Activated T-cell treated with anti-CD3 and anti-CD28 coated beads for 1 hour (primary cell): ENCODE measurements at places on chromosomes 16 and 17.

DNA sequence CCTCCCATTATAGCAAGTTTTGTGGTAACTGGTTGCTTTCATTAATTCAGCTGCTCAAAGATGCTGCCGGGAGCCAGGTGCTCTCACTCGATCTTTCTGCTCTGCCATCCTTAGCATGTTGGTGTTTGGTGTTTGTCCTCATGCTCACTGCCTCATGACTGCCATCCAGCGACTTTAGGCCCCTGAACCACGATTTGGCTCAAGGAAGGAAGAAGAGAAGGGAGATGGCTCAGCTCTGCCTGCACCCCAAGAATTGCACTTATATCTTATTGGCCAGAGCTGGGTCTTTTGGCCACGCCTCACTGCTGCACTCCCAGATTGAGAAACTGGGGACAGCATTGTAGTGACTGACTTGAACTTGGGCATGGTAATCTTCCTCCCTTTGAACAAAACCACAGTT is 52.7 kb downstream of the ARSG start:
- no peak for DNase-seq

DNA sequence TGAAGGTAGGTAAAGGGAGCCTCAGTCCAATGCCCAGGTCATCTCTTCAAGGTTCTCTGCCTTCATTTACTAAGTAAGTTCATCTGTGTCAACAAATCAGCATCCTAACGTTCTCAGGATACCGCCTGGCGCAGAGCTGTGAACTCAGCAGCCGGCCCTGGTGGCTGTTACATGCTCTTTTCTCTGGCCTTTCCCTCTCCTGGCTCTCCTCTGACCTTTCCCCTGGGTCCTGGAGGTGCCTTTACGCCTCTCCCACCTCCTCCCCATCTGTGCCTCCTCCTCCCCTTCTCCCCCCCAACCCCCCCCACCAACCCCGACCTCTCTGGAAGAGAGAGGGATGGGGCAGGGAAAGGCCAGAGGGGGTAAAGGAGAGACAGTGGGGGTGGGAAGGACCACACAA is 19.5 kb downstream of the COTL1 start:
- DNase-seq: no peak

- DNase-seq: no peak
Observed at GRCh38 chr17:35390156-35390555, 16.7 kb upstream of the SLFN11 start.

DNA sequence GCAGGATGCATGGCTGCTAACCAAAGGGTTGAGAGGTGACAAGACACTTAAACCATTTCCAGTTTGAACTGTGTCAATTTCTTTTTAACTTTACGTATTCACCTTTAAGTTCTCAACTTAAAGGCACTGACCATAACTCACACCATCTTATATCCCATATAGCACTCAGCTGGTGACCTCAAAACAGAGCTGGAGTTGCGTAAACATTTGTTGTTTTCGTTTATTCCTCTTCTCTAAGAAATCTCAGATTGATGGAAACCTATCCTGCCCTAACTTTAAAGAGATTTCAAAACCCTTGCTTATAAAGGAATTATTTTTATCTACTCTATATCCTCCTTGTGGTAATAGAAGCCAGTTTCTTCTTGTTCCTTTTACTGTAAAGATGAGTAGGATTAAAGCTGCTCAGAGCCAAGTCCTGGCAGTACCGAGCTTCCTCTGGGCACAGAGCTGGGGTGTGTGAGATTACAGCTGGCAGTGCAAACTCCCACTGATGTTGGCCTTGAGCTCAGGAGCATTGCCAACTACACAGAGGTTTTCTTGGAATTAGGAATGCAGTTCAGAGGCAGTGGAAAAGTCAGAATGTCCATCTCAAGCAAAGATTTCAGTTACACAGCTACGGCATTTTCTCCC is 1.3 kb downstream of the KCTD2 start:
- DNase-seq: no peak

DNA sequence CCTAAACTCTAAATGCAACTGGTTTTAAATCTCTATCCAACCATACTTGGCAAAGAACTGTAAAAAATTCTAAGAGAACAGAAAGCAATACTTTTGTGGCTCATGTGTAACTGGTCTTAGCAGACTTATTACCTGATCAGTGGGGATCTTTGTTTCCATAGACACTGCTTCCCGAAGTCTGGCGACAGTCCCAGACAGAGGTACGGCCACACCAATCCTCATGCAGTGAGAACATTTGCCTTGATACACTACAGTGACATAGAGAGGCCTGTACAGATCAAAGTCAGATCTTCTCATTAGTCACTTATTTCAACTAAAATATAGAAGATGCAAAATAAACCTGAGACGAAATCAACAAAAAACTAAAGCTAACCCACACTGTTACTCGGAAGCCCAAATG is 43.9 kb downstream of the USP31 start:
- DNase-seq: no peak

DNA sequence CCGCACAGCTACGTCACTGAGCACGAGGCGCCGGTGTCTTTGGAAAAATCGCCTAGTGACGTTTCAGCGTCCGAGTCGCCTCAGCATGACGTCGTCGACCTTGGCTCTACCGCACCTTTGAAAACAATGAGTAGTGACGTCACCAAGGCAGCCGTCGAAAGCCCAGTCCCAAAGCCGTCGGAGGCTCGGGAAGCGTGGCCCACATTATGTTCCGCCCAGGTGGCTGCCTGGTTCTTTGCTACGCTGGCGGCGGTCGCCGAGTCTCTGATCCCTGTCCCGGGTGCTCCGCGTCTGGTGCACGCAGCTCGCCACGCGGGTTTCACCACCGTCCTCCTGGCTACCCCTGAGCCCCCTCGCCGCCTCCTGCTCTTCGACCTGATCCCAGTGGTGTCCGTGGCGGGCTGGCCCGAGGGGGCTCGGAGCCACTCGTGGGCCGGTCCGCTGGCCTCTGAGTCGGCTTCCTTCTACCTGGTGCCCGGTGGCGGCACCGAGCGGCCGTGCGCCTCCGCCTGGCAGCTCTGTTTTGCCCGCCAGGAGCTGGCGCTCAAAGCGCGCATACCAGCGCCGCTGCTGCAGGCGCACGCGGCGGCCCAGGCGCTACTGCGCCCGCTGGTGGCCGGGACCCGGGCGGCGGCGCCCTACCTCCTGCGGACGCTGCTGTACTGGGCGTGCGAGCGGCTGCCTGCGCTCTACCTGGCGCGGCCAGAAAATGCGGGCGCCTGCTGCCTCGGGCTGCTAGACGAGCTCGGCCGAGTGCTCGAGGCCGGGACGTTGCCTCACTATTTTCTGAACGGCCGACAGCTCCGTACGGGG is 1.5 kb downstream of the TMEM102 start:
- DNase-seq: peak; percentile 69

DNA sequence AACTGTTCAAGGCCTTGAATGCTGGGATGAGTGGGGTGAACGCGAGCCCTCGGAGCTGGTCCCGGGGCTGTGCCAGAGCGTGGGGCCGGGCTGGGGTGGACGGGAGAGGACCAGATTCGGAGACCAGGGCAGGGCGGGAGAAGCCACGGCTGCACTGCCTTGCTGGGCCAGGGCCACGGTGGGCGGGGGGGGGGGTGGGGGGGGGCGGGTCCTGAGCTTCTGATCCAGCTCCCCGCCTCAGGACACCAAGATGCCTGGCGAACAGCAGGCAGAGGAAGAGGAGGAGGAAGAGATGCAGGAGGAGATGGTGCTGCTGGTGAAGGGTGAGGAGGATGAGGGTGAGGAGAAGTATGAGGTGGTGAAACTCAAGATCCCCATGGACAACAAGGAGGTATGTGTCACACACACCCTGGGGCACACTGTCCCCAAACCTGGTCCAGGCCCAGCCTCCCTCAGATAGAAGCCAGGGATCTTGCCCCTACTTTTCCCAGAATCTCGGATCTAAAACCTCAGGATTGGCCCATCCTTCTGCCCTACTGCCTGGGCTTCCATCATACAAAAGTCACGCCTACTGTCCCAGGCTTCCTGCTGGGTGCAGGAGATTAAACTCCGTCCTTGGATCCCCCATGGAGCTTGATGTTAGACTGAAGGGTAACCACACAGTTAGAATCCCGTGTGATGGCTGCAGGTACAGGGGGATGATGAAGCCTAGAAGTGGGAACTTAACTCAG is 563 bp downstream of the ZNF771 start:
- no peak for DNase-seq

GRCh38 chr17:51050291-51051033 is 70.2 kb downstream of the SPAG9 start:
- DNase-seq: no peak
